ENCODE measurements at places on chromosomes 7 and 10. TPM values are rescaled to one million over a fixed set of nuclear protein-coding genes. Genes with fewer than 3 reads are reported as not detected.

Gene WDFY4
- polyA plus RNA-seq, result 3.3 TPM

Gene EGFR
- 28.7 TPM for polyA plus RNA-seq

Gene PHYHIPL
- 251 TPM for polyA plus RNA-seq

Gene R3HCC1L
- polyA plus RNA-seq, result 9.5 TPM

Gene COL13A1
- 17.6 TPM for polyA plus RNA-seq

Gene ALOX5
- 3.8 TPM for polyA plus RNA-seq

Gene CPA5
- polyA plus RNA-seq, result 0.24 TPM

Gene CLRN3
- 0.36 TPM for polyA plus RNA-seq

Gene TCERG1L
- polyA plus RNA-seq, result 23.5 TPM

Gene SFRP5
- 4.1 TPM for polyA plus RNA-seq

Gene SYCE1
- polyA plus RNA-seq, result 5.8 TPM

Gene NPTX2
- 48.1 TPM for polyA plus RNA-seq

Gene NUTM2B
- 7.5 TPM for polyA plus RNA-seq

All from spinal cord (tissue), 10 donors.